ENCODE measurements at places on chromosomes 2 and 18.

- DNase-seq: no peak
Observed at GRCh38 chr2:196173505-196173904, 2.1 kb upstream of the STK17B start.

DNA sequence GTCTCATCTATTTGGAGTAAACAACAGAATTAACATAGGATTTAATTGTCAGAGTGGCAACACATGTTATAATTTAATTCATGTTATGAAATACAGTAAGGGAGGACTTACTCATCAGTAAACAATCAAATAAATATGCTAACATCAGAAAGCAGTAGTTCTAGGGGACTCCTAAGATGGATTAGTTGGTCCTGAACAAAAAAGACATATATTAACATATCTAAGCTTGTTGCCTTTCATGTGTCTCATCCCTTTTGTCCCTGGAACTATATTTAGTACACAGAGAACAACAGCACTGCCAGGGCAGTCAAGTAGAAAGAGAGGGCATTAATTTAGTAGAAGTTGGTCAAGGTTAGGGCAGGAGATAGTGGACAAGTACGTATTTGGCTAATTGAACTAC is 117.8 kb upstream of the FZD5 start:
- no peak for DNase-seq

DNA sequence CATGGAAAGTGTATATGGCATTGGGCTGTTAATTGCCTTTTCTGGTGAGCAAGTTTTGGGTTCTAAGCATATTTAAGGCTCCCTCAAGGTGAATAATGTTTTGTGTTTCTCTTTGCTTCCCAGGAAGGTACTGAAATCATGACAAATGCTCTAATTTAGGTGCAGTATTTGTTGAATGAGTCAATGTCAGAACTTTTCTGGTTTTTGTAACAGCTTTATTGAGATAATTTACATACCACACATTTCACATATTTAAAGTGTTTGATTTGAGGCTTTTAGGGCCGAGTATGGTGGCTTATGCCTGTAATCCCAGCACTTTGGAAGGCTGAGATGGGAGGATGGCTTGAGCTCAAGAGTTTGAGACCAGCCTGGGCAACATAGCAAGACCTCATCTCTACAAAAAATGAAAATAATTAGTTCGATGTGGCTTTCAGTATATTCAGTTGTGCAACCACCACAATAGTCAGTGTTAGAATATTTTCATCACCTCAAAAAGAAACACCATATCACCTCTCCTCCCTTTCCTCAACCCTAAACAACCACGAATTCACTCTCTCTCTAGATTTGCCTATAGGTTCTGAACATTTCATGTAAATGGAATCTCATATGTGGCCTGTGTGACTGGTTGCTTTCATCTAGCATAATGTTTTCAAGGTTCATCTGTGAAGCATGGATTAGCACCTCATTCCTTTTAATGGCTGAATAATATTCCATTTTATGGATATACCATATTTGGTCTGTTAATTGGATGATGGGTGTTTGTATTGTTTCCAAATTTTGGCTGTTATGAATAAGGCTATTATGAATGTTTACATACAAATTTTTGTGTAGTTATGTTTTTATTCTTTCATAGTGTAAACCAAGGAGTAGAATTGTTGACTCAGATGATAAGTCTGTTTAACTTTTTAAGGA is 54.9 kb downstream of the MGAT5 start:
- no peak for DNase-seq

DNA sequence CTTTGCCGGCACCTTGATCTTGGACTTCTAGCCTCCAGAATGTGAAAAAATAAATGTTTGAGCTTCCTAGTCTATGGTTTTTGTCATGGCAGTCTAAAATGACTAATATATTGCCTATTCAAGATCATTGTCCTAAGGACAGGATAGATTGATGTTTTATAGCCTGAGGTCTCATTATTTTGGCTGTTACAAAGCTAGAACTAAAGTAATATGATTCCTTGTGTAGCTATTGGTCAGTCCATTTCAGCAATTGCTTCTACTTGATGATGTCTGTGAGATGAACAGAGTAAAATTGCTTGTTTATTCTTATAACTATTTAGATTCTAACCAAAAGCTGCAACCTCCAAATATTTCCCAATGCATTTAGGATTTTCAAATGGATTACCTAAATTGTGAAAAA is 145.0 kb downstream of the HRH4 start:
- DNase-seq: no peak

GRCh38 chr18:35514283-35514682 is 16.5 kb upstream of the INO80C start:
- DNase-seq: no peak

DNA sequence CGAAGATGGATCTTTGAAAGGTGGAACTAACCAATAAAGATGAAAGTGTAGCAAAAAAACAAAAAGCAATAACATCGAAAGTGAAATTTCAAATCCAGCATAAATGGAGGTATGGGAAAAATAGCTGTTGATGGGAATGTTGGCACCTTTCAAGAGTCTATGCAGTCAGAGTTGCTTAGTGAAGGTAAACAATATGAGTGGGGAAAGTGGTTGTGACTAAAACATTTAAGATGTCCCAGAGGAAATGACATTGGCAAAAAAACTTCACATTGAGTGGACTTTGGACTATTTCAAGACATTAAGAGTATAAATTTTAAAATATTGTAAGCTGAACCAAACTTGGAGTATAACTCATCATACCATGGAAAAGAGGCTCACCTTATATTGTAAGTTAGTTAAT is 17.7 kb downstream of the ETAA1 start:
- no peak for DNase-seq

DNA sequence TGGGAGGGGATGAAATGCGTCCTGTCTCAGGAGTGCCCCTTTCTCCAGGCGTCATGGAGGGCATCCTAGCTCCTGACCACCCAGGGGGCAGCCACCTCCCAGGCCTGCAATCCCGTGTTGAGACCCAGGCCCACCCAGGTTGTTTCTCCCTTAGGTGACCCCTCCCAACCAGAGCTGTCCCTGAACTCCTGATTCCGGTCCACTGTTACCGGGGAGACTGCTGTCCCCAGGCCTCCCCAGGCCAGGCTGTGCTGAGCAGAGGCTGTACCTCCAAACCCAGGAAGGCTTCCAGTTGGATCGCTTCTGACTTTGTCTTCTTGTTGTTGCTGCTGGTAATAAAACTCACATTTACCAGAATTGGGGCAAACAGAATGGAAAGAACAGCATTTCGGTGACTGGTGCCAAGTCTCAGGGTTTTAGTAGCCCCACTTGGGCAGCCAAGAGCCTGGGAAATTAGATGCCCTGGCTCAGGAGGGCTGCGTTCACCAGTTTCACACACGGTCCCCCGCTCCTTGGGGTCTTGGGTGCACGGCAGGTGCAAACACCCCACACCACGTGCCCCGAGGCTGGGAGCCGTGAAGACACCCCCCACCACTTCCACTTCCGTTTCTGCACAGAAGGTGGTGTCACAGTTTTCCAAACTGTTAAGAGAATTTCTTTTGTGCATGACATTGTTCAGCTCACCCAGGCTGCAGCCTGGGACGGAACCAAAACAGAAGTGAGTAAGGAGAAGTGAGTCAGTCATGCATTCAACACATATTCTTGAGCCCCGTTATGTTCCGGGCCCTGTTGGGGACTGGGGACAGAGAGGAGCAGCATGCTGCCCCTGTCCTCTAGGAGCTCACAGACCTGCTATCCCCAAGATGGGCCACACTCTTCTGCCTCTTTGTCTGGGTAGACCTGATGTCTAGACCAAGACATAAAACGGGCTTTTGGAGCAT is 29.4 kb downstream of the ITM2C start:
- DNase-seq: no peak

DNA sequence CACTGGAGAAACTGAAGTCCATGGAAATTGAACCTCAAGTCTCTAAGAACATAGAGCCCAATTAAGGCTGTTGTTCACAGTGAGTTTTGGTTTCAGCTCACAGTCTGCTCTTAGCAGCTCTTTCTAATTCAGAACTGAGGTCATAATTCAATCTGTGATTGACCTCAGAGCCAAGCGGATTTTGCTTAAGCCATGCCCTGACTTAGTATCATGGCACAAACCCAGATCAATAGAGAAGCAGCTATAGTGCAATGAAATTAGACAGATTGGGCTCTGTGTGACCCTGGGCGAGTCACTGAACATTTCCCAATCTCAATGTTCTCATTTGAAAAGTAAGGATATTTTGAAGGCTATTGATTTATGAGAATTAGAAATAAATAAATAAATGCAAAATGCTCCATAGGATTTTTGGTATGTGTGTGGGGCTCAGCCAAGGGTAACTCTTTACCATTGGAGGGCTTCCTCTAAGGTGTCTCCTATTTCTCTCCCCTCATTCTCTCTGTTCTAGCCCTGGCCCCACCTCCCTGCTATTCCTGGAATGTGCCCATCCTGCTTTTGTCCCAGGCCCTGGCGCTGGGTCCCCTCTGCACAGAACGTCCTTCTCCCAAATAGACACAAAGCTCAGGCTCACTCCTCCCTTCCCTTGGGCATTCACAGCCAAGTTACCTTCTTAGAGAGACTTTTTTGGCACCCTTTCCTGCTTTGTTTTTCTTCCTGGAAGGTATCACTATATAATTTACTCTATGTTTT is 239.6 kb downstream of the LPIN1 start:
- DNase-seq: no peak

- DNase-seq: no peak
Observed at GRCh38 chr2:60885683-60886082, 4.3 kb downstream of the REL start.

DNA sequence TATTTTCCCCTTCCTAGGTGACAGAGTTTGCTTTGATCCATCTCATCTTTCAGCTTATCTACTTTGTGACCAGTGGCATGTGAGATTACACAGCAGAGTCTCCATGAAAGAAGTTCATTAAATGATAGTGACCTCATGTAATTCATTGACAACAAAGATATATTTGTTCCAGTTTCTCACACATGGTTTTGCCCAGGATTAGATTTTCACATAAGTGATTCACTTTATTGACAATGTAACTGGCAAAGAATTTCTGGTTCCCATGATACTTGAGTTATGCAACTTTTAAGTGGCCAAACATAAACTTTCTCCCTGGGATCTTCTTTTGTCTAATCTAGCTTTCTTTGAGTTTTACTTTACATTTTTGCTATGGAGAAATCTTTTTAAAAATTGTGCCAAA is 50.0 kb downstream of the MC4R start:
- DNase-seq: no peak

DNA sequence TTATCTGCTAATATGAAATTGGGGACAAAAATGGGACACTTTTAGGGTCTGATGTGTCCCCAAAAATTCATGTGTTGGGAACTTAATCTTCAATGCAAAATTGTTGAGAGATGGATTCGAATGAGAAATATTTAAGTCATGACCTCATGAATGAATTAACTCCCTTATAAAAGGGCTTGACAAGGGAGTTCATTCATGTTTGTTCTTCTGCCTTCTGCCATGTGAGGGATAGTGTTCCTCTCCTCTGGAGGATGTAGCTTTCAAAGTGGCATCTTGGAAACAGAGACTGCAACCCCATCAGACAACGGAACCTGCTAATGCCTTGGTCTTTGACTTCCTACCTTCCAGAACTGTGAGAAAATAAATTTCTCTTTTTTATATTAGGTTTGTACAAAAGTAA is 89.2 kb upstream of the LINC00305 start:
- no peak for DNase-seq

GRCh38 chr2:106972782-106973181 is 86.8 kb upstream of the ST6GAL2 start:
- no peak for DNase-seq

- no peak for DNase-seq
Observed at GRCh38 chr2:184530239-184530638, 68.1 kb upstream of the ZNF804A start.

GRCh38 chr18:13370995-13371625 is 152.6 kb downstream of the LDLRAD4 start:
- no peak for DNase-seq

DNA sequence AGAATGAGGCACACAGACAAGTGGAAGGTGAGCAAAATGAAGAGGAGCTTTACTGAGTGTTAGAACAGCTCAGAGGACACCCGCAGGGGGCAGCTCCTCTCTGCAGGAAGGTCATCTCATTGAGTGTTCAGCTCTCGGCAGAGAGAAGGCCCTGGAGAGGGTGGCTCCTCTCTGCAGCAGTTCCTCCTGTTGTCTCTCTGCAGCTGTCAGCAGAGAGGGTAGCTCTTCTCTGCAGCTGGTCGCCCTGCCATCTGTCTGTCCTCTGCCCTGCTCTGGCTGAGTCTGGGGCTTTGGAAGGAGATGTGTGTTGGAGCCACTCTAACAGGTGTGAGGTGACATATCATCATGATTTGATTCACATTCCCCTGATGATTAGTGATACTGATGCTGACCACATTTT is 6.8 kb upstream of the SNTG2 start:
- DNase-seq: no peak

GRCh38 chr2:7012141-7012764 is 95.0 kb downstream of the RNF144A start:
- no peak for DNase-seq

DNA sequence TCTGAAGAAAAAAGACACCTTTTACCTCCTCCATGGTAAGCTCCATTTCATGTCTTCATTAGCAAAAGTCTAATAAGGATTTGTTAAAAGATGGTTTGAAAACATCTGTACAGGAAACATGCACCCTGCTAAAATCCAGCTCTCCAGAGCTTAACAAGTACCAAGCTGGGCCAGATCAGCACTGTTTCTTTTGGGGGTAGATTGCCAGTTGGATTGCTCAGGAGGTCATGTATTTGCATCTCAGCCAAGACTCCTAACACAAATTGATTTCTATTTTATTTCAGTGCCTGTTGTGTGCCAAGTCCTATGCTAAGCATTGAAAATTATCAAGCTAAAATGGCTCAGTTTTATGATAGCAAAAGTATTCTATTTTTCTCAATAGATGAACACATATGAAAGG is 3.4 kb upstream of the TMEM182 start:
- DNase-seq: no peak

DNA sequence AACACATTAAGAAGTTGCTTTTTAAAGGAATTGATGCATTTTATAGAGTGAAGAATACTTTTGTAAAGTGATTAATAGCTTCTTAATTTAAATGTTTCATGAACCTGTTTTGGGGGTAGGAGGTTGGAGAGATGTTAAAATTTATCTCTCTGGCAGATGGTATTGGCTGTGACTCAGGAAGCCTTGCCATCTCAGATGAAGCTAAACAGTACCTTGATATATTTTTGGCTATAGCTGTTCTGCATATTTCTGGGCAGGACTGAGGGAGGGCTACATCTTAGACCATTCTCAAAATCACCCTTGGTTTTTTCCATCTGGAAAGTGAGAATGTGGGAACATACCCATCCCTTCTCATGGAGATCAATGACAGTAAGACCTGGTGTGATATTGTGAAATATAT is 13.4 kb downstream of the CAPN14 start:
- no peak for DNase-seq

DNA sequence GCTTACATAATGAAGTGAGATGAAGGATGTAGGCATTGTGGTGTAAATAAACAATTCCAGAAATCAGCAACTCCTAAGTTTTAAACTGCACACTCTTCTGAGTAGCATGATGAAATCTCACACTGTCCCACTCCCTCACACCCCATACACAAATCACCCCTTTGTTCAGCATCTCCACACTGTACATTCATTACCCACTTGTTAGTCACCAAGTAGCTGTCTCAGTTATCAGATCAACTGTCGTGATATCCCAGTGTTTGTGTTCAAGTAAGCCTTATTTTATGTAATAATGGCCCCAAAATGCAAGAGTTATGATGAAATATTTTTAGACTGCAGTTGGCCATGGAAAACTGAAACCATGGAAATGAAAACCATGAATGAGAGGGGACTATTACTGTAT is 135.7 kb downstream of the GRB14 start:
- DNase-seq: no peak

Data from cortex of kidney (tissue), 1 donor.